ENCODE measurements at places on chromosomes 5 and 9. TPM values are rescaled to one million over a fixed set of nuclear protein-coding genes. Genes with fewer than 3 reads are reported as not detected.

SCAI gene
- 1.7 TPM for total RNA-seq

SPINK1 gene
- 1.9 TPM for total RNA-seq

PDLIM4 gene
- 0.87 TPM for total RNA-seq

ARHGEF39 gene
- total RNA-seq: 18.8 TPM

KIF24 gene
- 3.5 TPM for total RNA-seq

EGR1 gene
- 12.1 TPM for total RNA-seq

MSX2 gene
- total RNA-seq: 4.9 TPM

CNTFR gene
- 0.06 TPM for total RNA-seq

RNF224 gene
- 0.32 TPM for total RNA-seq

GHR gene
- 0.05 TPM for total RNA-seq

CCNJL gene
- total RNA-seq: 11.2 TPM

CDC14B gene
- 12.9 TPM for total RNA-seq

FAM78A gene
- 0.28 TPM for total RNA-seq

SH2D3C gene
- 0.08 TPM for total RNA-seq

CBY3 gene
- not detected for total RNA-seq
